HL-60 (cell line): ENCODE measurements at places on chromosomes 7 and 10.

GRCh38 chr10:96049340-96049739 is 6.0 kb downstream of the CCNJ start:
- DNase-seq, result no peak

- DNase-seq, result no peak
Observed at GRCh38 chr7:40595129-40595528, 460.3 kb downstream of the SUGCT start.

GRCh38 chr7:74343281-74344131 is 54.3 kb downstream of the CLIP2 start:
- no peak for DNase-seq

DNA sequence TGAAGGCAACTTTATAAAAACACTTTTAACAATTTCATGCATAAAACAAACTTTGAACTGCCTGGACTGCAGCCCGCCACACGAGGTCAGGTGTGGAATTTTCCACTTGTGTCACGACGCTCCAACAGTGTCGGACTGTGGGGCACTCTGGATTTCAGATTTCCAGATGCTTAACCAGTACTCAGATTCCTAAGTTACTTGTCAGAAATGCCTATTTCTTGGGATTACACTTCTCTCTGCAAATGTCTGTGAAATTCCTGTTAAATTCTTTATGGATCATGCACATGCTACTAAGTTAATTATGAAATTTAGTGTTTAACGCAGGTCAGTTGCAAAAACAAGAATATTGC is 473 bp upstream of the GPER1 start:
- no peak for DNase-seq

DNA sequence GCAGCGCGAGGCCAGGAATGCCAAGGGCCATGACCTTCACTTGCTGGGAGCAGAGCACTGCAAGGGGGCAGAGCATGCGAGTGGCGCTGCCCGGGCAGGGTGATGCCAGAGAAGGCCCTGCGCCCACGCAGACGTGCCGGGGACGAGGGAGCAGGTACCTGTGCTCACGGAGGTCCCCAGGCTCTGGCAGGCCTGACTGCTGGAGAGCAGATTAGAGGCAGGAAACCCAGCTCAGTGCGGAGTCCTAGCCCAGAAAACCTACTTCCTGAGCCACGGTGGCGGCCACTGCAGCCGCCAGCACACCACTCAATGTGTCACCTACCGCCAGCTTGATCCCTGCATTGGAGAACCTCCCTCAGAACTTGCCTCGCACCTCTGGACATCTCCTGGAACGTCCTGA is 148.4 kb downstream of the MAD1L1 start:
- DNase-seq, result no peak

GRCh38 chr10:3452173-3452626 is 279.6 kb upstream of the PITRM1 start:
- no peak for DNase-seq

GRCh38 chr7:72429316-72429715 is 17.2 kb upstream of the CALN1 start:
- DNase-seq, result no peak

- DNase-seq, result no peak
Observed at GRCh38 chr10:106987362-106987761, 177.1 kb downstream of the SORCS1 start.

- no peak for DNase-seq
Observed at GRCh38 chr7:24325708-24326107, 41.7 kb downstream of the NPY start.

DNA sequence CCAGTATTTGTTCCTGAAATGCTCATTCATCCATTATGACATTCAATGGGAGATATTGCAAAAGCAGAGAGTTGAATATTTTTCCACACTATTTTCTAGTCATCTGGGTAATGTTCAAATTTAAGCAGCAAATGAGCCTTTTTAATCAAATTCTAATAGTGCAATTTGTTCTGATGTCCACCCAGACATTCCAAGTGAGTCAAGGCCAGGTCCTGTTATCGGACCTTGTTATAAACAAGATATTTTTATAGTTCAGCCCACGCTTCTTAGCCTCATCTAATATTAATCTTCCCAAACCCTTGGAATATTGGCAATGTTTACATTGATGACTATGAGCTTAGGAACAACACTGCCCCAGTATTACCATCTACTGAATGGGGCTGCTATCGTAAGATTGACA is 500.1 kb upstream of the PHF14 start:
- no peak for DNase-seq

DNA sequence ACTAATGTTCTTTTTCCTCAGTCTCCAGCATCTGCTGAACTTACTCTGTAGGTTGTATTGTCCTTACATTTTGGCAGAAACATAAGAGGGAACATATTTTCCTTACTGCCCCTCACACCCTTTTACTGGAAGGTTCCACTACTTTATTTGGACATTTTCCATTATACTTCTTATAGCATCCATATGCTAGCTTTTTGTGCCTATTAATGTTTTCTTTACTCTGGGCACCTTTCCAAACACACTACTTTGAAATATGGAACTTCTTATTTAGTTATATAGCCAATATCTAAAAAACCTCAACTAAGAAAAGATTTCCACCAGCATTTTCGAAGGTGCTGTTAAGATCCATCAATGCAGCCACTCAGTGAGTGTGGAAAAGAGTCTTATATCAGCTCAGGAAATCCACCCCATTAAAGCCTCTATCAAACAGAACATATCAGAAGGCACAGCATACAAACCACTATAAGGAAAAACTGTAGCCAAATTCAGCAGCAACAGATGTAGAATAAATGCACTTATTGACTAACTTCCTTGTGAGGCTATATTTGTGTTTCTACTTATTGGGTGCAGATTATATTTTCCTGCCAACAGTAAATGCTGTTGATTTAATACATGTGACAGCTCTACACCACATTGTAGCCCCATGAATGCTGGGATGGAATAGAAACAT is 272.5 kb upstream of the SEMA3E start:
- no peak for DNase-seq

- no peak for DNase-seq
Observed at GRCh38 chr10:49502358-49502757, 36.6 kb downstream of the ERCC6 start.
